ENCODE measurements at places on chromosomes 6 and 20.

- DNase-seq: no peak
Observed at GRCh38 chr20:50562262-50562701, 52.1 kb downstream of the PTPN1 start.

DNA sequence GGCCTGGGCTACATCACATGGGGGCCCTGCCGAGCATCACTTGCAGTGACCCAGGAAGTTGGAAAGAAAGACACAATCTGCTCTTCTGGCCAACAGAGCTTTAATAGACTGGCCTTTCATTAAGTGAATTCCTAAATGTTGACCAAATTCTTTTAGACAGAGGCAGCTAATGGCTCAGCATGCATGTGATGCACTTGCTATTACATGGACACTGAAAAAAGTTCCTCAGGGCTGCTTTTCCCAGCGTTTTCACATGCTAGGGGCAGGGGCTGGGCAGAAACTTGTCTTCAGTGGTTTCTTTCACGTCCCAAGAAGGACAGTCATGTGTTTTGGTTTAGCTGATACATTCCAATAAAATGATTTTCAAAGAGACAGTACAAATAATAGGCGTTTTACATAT lies 651.0 kb upstream of the SLC35B3 start:
- no peak for DNase-seq

DNA sequence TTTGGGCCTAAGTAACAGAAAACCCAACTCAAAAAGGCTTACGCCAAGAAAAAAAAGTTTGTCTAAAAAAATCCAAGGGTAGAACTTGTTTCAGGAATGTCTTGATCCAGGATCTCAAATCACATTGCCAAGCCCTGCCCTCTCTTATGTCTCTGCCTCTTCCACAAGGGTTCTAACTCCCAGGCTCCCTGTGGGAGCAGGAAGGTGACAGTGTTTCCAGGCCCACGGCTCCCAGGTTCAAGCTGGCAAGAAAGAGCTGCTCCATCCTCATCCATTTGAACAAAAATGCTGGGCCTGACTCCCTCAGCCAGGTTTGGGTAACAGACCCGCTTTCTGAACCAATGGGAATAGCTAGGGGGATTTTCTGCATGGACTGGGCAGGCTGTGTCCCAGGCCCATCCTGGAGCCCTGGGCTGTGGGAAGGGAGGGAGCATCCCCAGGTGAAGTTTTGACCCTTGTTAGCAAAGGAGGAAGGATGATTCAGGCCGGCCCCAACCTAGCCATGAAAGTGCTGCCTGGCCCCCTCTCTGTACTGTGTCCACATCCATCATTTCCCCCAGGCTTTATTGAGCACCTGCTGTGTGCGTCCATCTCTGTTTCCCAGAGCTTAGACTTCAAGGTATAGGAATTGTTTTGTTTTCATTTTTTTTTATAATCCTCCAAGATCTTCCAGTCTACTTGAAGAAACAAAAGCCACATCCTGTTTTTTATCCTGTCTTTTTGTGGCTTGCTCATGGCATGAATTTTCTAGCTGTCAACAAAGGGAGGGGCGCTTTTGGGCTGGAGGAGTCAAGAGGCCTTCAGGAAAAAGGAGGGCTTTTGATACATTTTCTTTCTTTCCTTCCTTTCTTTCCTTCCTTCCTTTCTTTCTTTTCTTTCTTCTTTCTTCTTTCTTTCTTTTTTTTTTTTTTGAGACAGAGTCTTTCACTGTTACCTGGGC lies 159.8 kb downstream of the TFAP2C start:
- peak; percentile 44 for DNase-seq

DNA sequence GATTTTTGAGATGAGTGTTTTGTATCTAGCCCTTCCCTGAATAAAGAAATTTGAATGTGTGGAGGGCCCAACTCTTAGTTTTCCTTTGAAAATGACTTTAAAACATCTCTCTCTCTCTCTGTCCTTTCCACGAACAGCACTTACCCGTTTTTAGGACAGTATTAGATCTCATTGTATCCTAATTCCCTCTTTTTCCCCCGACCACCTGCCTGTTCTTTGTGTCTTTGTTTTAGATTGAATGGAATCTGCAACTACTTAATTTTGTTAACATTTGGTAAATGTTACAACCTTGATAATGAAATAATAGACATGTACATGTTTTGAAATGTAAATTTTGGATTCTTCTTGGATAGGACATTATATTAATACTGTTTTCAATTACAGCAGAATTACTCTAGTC lies 3.1 kb downstream of the DSP start:
- DNase-seq: no peak

DNA sequence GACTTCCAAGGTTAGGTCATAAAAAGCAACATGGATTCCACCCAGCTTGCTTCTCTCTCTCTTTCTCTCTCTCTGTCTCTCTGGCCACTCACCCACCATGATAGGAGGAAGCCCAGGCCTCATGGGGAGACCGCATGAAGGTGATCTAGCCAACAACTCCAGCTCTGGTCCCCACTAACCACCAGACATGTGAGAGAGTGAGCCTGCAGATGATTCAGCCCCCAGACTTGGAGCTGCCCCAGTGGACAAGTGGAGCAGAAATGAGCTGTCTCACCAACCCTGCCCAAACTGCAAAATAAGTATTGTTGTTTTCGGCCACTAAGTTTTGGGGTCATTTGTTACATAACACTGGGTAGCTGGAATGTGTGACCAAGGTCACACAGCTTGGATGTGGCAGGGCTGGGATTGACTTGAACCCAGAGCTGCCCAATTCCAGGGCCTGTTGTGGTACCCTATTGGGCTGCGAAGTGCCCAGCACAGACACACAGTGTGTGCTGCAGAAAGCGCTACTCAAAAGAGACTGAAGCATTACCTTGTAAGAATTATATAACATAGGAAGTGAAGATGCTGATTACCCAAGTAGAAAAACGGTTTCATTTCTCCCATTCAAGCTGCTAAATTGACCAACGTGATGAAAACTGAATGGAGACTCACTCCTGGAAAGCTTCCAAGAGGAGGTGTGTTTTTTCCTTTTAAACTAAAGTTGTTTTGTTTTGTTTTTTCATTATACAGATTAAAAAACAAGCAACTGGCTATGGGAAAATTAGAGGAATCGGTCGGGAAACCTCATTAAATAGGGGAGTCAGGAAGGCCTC lies 9.1 kb upstream of the TLDC2 start:
- no peak for DNase-seq

DNA sequence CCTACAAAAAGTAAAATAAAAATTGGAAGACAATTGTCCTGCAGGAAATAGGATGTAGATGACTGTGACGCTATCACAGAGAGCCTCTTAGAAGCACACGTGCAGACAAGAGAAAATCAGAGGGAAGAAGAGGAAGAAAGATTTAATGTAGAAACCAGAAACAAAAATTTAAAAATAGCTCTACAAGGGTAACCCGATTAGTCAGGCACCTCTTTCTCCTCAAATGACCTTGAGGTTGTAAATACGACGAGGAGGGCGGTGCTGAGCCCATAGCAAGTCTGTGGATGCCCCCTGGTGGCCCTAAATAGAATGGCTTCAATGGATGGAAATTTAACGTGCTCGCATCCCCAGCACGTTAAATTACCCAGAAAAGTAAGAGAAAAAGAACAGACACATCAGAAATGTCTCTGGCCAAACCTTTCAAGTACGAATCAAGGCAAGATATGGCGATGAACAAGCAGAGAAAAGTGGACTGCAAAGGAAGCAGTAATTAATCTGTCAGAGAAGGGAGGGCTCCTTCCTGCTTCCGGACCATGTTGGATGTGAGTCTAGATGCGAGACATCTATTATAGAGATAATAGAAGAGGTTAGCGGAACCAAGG lies 4.2 kb upstream of the PRPH2 start:
- DNase-seq: peak; percentile 56

DNA sequence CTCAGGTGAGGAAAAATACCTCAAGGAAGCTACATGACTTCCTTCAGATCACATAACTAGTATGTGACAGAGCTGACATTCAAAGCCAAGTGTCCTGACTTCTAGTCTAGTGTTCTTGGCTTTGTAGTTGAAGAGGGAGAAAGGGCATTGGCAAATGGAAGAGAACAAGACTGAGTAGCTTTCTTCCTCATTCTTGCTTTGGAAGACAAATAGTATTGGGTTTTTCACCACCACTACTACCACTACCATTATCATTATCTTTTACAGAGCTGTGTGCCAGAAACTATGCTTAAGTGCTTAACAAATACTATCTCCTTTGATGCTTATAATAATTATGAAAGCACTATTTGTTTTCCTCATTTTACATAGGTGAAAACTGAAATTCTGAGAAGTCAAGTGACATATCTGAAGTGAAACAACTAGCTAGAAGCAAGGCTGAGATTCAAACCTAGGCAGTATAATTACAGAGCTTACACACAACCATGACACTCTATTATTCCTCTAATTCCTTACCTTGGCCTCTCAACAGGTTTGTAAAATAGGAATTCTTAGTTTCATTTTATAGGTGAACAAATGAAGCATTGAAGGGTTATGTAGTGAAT lies 6.8 kb downstream of the ACSS2 start:
- DNase-seq: no peak

DNA sequence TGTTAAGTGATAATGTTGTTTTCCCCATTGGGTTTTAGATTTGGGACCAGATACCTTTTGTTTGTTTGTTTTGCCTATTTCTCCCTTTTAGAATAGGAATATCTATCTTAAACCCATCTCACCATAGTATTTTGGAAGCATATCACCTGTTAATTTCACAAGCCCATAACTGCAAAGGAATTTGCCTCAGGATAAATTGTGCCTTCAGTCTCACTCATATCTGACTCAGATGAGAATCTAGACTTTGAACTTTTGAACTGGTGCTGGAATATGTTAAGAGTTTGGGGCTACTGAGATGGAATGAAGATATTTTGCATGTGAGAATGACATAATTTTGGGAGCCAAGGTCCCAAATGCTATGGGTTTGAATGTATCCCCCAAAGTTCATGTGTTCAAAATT lies 607.4 kb downstream of the HACE1 start:
- no peak for DNase-seq

GRCh38 chr6:87784690-87785089 lies 82.7 kb upstream of the AKIRIN2 start:
- DNase-seq: no peak

GRCh38 chr6:148757944-148758480 lies 11.2 kb downstream of the UST start:
- DNase-seq: no peak

All from H54 (cell line).